Fibroblast of skin of left biceps (primary cell): ENCODE measurements at places on chromosomes 2 and 18.

DNA sequence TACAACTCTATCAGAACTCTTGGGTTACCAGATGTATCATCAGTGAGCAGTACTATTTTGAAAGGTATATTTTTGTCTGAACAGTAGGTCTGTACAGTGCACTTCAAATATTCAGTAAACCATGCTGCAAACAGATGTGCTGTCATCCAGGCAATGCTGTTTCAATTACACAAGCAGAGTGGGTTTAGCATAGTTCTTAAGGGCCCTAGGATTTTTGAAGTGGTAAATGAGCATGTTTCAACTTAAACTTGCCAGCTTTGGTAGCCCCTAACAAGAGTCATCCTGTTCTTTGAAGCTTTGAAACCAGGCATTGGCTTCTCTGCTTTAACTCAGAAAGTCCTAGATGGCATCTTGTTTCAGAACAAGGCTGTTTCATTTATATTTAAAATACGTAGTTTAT, 1519.9 kb downstream of the SUCLG1 start:
- no peak for DNase-seq

DNA sequence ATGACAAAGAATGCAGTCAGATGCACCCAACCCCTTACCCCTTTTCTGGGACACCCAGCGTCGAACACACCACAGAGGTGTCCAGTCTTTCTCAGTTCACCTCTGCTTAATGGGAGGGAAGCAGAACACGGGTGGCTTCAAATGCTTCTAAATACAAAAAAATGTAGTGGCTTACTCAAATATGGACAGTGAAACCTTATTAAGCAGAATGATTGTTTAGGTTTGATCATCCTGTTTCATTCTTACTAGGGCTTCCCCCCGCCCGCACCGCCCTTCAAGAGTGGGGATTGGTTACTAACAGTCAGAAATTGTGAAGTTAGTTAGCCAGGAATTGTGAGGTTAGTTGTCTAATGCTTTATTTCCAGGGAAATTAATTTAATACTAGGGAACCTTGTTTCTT, 21.6 kb downstream of the ATG16L1 start:
- no peak for DNase-seq

DNA sequence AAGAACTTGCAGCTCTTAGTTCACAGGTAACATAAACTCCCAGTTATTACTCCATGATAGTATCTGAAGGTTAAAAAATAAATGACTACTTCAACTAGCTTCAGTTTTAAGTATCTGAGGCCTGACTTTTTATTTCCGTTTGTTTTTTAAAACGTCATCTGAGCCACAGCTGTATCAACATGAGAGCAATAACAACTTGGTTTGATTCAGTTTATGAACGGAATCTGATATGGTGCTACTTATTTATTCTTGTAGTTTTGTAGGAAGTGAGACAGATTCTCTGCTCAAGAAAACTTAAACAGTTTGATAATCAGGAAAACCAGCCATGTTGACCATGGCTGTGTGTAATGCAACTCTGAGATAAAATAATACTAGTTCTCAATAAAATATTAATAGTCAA, 34.9 kb downstream of the NAB1 start:
- no peak for DNase-seq

DNA sequence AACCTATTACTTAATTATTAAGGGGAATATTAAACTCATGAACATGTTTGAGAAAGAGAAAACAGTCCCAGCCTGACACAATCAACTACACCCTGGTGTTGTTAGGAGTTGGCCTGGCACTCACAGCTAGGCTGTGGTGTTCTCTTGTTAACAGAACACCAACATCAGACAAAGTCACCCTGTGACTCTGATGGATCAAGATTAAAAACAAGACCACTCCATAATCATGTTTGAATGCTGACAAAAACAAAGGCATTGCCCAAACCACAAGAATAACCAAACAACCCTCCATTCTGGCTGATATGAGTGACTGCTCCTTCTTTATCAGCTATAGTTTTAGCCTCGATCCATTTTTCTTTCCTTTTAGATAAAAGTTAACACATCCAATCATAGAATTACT, 3.0 kb downstream of the BOLL start:
- no peak for DNase-seq

DNA sequence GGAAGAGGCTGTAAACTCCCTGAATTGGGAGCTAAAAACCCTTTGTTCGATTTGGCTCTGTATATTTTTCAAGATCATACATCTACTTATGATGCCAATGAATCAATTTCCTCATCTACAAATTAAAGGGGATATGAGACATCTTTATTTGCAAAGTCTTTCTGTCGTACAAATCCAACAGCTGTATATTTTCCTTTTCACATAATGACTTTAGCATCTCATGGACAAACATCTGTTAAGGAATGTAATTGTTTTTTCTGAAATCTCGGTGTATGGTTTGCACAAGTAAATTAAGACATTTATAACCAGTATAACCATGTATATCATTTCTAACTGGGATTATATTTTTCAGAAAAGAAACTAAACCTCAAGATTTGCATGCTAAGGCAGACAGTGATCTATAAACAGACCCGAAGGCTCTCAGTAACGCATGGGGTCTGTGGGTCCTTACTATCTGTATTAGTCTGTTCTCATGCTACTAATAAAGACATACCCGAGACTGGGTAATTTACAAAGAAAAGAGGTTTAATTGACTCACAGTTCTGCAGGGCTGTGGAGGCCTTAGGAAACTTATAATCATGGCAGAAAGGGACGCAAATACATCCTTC, 130.8 kb downstream of the SLC8A1 start:
- no peak for DNase-seq

DNA sequence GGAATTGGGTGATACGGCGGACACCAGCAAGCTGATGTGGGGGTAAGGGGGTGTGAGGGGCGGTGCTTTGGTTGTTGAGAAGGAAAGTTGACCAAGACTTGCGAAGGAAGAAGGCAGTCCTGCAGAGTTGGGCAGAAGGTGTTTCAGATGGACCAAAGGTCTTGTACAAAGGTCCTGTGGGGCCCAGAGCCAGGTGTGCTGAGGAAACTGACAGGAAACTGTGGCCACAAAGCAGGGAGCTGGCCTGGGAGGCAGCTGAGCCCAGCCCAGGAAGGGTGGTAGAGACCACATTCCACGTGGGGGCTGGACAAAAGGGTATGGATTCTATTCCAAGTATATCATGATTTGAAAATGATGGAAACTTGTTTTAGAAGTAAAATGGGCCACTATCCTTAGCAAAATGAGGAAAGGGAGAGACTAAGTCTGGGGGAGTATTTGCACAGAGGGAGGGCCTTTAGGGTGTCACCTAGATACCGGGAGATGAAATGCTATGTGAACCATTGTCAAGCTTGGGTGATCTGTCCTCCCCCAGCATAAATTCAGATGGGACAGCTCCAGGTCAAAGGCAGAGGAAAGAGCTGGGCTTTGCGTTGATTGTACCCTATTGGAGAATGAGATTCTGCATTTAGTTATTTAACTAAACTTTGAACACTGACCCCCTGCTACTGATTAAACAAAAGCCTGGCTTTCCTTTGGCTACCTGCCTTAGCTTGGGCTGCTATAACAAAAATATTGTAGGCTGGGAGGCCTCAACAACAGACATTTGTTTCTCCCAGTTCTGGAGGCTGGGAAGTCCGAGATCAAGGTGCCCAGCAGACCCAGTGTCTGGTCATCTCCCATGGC, 4.3 kb upstream of the EDAR start:
- DNase-seq = no peak

DNA sequence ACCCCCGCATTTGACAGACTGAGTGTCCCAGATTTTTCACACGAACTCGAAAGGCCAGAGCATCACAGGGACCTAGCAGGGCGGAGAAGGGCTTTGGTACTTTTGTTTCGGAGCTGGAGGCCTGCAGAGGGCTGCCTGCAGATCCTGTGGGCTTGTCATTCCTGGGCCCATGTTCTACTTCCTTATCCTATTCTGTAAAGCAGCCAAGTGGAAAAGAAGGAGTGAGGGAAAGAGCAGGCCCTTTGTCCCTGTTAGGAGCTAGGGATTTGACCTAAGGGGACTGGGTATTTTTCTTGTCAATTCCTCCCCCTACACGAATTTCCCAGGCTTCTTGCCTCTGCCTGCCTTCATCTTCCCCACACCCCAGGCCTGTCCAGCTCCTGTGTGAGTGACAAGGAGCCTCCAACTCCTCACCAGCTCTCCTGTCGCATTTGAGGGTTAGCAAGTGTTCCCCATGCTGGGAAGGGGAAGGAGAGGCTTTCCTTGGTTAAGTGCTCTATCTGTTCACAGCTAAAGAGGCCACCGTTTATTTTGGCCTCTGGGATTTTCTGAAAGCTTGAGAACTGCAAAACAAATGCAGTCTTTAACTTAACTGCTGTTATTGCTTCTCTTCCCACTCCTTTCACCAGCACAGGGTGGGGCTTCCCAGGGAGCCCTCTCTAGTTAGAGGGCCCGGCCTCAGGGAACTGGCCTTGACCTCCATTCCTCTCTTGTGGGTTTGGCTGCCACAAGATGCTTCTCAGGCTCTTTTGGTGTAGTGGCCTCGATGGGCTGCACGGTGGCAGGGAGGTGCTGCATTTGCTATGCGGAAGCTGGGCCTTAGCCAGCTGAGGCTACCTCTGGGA, 61.2 kb downstream of the SGPP2 start:
- no peak for DNase-seq

GRCh38 chr2:61763605-61764034, 90.2 kb downstream of the FAM161A start:
- peak; percentile 43 for DNase-seq

DNA sequence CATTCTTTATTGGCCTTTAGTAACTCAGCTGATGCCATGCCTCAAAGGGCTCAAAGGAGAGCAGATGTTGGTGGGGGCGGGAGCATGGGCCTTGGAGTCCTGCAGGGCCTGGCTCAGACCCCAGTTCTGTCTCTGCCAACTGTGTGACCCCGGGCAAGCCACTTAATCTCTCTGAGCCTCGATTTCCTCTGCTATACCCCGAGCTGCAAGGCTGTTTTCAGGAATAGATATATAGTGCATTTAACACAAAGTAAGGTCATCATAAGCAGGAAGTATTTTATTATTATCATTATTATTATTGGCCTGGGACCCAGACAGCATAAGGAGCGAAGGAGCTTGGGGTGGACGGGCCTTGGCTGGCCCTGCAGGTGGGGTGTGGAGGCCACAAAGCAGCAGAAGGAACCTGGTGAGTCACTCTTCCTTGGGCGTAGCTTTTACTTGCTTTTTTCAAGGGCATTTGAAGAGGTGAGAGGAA, 162.7 kb downstream of the INHBB start:
- no peak for DNase-seq

DNA sequence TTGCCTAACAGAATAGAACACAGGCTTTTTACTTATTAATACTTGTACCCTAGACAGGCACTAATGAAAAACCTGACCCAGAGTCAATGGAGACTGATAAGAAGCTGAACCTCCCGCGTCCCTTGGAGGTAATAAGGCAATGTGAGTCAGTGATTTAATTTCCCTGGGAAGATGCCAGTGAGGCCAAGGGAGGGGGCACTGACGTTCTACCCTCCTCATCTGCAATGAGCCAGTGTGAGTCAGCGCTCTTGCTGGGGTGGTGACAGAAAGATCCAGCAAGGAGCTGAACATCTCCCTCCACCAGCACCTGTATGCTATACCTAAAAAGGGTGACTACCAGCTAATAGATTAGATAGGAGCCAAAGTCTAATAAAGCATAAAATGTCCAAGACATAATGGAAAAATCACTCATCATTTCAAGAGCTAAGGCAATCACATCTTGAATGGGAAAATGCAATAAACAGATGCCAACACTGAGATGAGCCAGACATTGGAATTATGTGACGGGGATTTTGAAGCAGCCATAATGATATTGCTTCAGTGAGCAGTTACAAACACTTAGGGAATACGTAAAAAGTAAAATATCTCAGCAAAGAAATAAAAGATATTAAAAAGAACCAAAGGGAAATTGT, 116.9 kb downstream of the TPGS2 start:
- no peak for DNase-seq

- no peak for DNase-seq
Observed at GRCh38 chr2:118223511-118223991, 135.3 kb downstream of the INSIG2 start.

DNA sequence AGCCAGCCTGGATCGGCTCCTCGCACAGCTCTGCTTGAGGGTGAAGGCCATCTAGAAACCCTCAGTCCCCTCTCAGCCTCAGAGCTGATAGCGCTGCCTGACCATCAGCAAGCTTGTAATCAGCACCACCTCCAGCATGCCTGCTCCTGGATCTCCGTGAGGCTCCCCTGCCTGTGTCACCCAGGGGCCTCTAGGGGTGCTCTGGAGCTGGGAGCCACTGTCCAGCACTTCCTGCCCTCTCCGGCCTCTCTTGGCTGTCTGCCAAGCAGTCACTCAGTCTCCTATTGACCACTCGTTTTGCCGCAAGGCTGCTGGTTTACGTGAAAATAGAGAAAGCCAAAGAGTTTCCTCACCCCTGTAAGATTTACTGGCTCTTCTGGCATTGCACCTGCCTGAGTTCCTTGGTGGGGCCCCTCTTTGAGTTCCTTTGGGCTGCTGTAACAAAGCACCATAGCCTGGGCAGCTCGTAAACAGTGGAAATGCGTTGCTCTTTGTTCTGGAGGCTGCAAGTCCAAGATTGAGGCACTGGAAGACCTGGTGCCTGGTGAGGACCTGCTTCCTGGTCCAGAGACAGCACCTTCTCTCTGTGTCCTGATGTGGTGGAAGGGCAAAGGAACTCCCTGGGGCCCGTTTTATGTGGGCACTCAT, 17.9 kb downstream of the CAPN10 start:
- DNase-seq = no peak

- DNase-seq = no peak
Observed at GRCh38 chr2:230759481-230760167, 47.0 kb downstream of the CAB39 start.

- DNase-seq = no peak
Observed at GRCh38 chr2:96882230-96882629, 12.3 kb upstream of the SEMA4C start.
